ENCODE measurements at places on chromosomes 13 and 19.

DNA sequence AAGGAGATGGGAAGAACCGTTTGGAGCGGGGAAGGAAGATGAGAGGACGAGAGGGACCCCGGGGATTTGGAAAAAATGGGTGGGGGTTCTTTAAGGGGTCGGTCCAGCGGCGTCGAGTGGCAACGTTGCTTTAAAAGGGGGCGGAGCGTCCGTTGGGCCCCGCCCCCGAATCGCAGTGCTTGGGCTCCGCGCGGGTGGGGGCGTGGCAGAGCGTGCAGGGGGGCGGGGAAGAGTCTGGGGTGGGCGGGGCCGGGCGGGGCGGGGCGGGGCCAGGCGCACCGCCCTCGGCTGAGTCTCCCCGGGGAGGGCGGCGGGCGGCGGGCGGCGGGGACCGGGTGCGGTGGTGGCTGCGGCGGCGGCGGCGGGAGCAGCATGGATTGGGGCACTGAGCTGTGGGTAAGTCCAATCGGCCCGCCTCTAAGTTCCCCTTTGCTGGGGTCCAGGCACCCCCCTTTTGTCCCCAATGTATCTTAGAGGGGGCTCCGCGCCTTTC lies at the start of gene TRIP10:
TSS of gene TRIP10 (plus strand) at position 291 of the 493 bp plus-strand sequence. CDS start at position 373, 82 bp downstream.
- DNase-seq = peak; percentile 80

DNA sequence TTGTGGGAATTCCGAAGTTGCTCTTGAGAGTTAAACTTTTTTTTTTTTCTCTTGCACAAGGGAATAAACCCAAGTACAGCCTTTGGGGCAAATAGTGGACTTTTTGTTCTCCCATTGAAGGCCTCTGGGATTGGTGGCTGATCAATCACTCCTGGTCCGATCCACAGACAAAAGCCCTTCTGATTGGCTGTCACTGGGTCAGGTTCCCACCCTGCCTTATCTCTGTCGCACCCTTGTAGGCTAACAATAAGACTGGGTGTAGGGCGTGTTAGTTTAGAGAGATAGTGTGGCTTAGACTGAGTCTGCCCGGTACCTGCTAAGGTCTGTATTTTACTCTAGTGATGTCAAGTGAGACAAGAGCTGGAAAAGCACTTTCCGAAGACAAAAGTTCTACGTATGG lies 380.8 kb downstream of the NDFIP2 start:
- no peak for DNase-seq

DNA sequence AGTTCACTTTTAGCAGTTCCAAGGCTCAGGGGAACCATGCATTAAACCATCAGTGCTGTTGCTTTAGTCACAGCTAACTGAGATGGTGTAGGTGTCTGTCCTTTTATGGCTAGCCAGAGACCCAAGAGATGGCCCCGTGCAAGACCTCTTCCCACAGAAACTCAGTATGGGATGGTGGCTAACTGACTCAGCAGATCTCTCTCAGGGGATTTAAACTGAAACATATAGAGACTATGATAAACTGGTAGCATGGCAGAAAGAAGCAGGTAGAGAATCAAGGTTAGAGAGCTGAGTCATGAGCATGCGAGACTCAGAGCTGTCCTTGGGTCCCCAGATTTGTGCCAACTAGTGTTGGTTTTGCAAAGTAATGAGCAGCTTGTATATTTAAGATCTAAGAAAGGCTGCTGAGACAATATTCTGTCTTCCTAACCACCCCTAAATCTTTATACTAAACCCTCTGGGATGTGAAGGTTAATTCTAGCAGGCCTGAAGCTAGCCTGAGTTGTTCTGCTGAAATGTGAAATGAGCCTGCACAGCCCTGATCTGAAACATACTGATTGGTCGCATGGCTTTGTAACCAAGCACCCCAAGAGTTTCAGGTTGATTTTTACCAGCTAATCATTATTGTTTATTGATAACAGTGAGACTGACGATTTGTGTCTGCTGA lies 6.5 kb upstream of the SCEL start:
- DNase-seq = no peak

DNA sequence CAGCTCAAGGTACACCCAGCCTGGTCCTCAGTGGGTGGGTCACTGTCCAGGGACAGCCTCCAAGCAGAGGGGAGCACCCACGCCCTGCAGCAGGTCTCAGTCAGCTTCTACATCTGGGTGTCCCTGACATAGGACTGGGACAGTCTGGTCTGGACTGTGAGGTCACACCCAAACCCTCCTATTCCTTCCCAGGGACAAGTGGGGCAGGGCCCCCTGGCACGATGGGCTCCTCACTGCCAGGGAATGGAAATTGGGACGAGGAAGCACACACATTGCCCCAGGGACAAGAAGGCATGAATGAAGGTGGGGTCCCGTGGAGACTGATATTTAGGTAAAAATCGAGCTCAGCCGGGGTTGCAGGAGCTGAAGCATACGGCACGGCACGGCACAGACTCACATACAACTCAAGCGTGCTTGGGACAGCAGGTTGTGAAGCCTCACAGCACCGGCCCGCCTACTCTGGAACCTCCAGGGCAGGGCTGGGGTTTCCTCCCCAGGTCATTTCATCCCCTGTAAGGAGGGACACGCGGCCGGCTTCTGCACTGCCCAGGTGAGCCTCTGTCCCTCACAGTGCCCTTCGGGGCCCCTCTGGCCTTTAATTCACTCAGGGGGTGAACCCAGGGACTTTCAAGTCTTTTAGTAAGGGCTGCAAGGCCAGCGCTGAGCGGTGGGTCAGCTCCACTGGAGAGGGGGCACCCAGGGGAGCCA lies 3.5 kb downstream of the PNMA8B start:
- no peak for DNase-seq

DNA sequence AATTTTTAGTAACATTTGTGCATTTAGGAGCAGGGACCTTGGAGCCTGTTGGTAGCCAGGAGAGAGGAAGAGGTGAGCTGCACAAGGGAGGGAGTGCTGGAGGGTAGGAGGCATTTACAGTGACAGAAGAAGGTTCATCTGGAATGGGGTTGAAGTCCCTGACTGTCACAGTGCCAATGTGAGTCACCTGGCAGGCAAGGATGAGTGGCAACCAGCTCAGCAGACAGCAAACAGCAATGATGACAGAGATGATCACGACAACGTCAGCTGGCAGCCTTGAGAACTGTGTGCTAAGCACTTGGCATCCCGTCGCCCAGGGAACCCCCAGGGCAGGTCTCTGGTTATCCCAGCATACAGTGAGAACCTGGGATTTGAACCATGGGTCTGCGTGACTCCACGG lies 2.6 kb downstream of the OR10H5 start:
- DNase-seq = no peak

DNA sequence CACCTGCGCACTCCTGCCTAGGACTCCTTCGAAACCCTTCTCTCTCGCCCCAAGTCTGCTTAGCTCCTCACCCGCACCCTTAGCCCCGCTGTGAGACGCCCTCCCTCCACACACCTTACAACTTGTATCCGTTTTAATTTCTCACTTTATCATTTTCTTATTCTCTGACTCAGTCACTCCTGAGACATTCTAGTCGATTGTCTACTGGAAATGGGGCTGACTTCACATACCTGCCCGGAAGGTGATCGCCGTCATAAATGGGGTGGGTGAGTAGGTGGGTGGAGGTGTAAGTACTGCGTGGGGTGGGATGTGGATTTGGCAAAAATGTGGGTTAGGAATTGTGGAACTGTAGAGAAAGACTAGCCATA lies 714 bp downstream of the NDFIP2 start:
- peak; percentile 85 for DNase-seq

- DNase-seq = no peak
Measured at GRCh38 chr13:109485136-109485794, 301.1 kb downstream of the IRS2 start.

GRCh38 chr19:32866564-32867265 lies 2.9 kb downstream of the SLC7A9 start:
- no peak for DNase-seq

DNA sequence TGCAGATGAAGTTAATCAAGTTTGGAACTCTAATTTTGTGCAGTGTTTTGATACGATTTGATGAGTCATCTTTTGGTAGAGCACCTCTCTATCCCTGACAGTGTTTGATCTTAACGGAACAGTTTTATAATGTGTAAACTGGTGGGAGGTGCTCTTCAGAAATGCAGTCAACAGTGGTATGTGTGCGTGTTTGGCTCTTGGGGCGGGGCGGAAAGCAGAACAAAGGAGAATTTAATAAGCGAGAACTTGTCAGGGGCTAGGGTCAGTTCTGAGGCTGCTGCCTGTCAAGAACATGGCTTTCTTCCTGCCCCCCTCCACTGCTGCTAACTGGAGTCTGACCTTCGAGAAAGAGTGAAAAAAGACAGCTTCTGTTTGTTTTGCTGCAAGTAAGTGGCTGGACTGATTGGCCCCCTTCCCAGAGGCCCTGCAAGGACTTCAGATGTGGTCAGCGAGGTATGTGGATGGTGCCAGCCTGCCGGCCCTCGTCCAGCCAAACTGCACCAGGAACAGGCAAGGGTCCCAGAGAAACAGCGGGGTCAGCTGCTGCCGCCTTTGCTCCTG lies 40.8 kb downstream of the BBC3 start:
- peak; percentile 68 for DNase-seq

- DNase-seq = no peak
Measured at GRCh38 chr19:41755328-41755913, at the start of gene CEACAM6. Gene CEACAM6, plus strand, starts transcription at chr19:41755530. Its CDS starts 109 bp downstream, at chr19:41755639.

DNA sequence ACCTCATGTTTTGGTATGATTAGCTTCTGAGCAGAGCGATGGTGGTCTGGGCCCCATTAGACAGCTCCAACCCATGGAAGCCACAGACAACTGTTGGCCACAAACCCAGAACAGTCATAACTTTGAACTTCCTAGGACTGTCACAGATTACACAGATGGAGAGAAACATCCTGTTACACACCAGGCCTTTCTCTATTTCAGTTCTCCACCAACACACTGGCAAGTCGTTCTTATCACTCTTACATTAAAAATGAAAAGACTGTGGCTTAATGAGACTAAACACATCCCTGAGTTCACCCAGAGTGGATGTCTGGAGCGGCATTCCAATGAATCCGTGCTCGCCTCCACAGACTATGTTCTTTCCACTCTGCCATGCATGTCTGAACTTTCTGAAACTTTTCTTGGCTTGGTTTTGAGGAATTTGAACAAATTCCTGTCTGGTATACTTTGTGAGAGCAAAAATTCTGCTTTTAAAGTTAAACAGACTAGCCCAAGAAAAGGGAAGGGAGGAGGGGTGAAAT lies 109.1 kb downstream of the NALCN start:
- DNase-seq = no peak

GRCh38 chr13:91520952-91521351 lies 122.5 kb downstream of the GPC5 start:
- DNase-seq = no peak

DNA sequence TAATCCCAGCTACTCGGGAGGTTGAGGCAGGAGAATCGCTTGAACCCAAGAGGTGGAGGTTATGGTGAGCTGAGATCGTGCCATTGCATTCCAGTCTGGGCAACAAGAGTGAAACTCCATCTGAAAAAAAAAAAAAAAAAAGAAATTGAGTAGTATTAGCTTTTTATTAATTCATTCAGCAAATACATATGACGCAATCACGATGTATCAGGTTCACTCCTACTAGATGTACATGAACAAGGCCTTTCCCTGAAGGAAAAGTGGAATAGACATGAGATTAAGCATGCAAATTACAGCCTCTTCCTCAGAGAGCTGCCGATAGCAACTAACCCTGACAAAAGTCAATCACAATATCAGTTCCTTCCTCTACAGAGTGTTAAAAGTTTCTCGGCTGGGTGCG lies 9.2 kb upstream of the TPT1 start:
- DNase-seq = no peak

- DNase-seq = no peak
Measured at GRCh38 chr13:103142151-103142550, 75.9 kb upstream of the SLC10A2 start.

- DNase-seq = no peak
Measured at GRCh38 chr13:99963816-99964339, 7.7 kb downstream of the ZIC5 start.

GRCh38 chr19:48290401-48290770 lies 20.5 kb downstream of the ZNF114 start:
- DNase-seq = no peak

GRCh38 chr19:19385896-19386869 lies 19.3 kb upstream of the GATAD2A start:
- DNase-seq = peak; percentile 64

DNA sequence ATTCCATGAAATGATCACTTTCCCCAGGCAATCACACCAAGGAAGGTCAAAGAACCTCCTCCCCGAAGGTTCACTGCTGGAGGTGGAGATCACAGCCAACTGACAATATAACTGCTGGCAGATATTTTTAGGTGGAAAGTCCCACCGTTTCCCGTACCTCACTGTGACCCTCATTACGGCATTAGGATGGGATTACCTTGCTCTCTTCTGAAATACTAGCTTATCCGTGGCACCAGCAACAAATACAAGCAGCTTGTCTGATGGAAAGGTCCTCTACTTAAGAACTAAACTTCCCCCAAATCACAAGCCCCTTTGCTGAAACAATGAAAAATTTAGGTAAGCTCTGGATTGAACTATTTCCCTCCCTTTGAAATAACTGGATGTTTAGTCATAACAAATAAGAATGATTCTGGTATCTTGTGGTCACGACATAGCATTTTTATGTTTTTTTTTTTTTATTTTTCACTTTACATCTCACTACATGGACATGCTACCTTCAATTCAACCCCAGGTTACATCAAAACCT lies 178.9 kb downstream of the COL4A1 start:
- DNase-seq = no peak

DNA sequence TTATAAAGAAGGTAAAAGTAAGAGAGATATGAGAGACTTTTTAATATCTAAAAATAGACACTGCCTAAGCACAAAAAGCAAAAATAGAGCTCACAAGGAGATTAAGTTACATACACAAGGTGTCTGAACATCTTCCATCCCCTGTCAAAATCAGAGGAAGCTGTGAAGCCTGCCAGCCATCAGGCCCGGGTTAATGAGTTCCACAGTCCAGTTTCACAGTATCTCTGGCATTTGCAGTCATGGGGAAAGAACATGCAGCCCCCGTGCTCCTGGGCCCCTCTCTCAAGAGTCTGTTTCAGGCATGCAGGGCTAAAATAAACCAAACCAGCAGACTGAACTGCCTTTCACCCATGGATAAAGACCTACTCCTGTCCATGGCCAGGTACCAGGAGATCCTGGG lies 79.2 kb downstream of the TBC1D4 start:
- DNase-seq = no peak

DNA sequence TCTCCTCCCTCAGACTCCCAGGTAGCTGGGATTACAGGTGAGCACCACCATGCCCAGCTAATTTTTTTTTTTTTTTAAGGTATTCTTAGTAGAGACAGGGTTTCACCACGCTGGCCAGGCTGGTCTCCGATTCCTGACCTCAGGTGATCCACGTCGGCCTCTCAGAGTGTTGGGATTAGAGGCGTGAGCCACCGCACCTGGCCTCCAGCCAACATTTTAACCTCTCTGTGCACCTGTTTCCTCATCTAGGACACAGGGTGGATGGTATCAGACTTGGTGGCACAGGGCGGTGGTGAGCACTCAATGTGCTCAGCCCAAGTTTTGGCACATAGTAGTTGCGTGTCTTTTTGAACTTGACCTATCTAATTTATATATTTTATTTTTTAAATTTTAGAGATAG lies 12.5 kb downstream of the APBA3 start:
- no peak for DNase-seq

Data from stimulated activated CD4-positive, alpha-beta T cell treated with anti-CD3 and anti-CD28 coated beads, Interleukin-1b, Interleukin-23, amount 100 ng/mL, for 48 hours (primary cell).